ENCODE measurements at places on chromosomes 12 and 14.
A peak's percentile ranks its signal among the peaks of the same experiment; 100 is the strongest.

- DNase-seq, result no peak
Observed at GRCh38 chr12:71393625-71394024, 46.0 kb upstream of the LGR5 start.

DNA sequence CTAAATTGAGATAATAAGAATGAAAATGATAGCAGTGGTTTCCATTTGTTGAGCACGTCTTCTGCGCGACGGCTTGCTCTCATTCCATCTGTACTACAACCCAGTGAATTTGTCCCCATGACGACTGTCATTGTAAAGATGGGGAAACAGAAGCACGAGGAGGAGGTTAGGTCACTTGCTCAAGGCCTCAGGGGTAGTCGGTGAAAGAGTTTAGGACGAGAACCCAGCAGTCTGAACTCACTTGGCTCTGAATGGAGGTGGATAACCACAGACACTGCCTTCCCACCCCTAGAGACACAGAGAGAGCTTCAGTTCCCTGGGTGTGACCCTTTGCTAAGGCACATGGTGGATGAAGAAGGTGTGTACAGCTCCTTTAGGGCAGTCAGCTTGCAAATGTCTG is 30.9 kb upstream of the PLEKHG3 start:
- DNase-seq, result no peak

DNA sequence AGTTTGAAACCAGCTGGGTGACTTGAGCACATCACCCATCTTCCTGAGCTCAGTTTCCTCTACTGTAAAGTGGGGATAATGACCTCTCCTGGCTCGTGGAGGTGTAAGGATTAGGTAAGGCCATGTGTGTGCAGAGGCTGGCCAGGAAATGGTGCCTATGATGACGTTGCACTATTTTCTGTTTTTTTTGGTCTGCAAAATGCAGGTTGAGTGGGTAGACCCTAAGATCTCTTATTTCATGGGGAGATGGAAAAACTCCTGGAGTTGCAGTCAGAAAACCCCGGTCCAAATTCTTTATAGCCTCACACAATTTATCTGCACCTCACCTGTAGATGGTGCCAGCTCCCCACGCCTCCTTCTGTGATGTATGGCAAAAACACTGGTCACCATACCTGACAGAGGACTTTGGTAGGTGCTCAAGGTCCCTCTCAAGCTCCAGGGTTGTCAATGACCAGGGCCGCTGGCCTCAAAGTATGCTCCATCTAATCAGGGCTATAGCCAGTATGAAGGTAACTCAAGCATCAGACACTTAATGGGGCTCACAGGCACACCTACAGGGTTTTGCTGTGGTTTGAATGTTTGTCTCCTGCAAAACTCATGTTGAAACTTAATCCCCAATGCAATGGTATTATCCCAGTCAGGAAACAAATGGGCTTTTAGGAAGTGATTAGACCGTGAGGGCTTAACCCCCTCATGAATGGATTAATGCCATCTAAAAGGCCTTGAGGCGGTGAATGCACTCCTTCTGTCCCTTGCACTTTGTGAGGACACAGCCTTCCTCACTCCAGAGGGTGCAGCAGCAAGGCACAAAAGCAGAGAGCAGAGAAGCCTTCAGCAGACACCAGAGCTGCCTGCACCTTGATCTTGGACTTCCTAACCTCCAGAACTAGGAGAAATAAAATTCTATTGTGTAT is 17.6 kb downstream of the C14orf132 start:
- no peak for DNase-seq

DNA sequence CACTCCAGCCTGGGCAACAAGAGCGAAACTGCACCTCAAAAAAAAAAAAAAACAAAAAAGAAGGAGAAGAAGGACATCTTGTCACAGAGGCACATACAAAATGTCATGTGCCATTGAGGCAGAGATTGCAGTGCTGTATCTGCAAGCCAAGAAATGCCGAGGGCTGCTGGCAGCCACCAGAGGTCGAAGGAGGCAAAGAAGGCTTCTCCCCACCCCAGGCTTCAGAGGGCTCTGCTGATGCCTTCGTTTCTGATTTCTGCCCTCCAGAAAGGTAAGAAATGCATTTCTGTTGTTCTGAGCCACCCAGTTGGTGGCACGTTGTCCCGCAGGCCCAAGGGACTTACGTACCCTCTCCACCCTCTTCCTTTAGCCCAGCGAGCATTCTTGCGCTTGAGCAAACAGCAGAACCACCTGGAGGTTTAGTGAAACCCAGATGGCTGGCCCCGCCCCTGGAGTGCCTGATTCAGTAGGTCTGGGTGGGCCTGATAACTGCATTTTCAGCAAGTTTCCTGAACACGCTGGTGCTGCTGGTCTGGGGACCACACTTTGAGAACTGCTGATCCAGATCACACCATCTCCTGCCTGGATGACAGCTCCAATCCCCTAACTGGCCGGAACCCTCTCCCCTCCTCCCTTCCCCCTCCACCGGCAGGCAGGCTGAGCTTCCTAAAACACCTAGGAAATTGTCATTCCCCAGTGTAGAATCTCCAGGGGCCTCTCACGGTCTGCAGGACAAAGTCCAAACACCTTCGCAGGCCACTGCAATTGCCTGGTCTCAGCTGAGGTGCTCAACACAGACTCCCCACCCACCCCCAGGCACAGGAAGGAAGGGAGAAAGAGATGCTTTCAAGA is 21.1 kb upstream of the SCARB1 start:
- no peak for DNase-seq

- no peak for DNase-seq
Observed at GRCh38 chr12:108129017-108129812, at the start of gene WSCD2. Gene WSCD2, plus strand, starts transcription at chr12:108129288. Its CDS starts 66,545 bp downstream, at chr12:108195833.

DNA sequence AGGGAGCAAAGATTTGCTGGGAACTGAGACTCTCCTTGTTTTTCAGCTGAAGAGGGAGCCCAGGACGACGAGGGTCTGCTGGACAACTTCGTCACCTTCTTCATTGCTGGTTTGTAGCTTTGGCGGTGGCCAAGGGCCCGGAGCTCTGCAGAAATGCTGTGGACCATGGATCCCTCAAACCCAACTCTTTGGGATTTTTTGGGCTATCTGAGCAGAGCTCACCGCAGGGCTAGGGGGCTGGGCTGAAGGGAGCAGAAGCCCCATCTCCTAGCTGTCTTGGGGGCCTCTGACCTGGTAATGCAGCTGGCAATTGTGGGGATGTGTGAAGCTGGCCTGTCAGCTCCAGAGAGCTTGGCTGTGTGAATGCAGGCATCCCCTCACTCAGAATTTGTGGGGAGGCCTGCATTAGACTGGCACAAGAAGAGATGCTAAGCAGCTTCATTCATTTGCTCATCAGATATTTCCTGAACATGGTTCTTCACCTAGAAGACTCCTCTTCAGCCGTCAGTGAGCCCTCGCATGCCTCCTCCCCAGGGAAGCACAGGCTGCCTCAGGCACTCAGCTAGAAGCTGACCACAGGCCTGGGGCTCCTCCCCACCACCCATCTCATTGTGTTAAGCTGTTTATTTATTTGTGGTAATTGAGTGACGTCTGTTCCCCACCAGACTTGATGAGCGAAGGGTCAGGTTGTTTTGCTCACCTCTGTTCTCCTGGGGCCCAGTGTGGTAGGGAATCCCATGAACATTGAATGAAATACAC is 32.2 kb downstream of the CYP46A1 start:
- peak; percentile 13 for DNase-seq

GRCh38 chr14:102502571-102502970 is 7.0 kb downstream of the ANKRD9 start:
- DNase-seq, result no peak

DNA sequence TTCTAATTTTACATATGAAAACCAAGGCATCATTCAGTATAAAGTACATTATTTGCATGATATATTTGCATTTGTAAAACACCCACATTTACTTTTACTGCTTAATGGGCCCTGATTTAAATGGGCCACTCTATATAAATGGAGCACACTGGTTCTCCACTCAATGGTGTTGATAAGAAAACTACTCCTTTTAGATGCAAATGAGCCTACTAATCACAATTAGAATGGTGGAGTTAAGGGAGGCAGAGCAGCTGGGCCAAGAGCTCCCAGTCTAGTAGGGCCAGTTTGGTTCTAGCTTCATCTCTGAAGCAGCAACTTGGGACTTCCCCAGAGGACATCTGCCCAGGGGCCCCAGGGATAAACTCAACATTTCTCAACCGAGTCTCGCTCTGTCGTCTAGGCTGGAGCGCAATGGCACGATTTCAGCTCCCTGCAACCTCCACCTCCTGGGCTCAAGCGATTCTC is 120.7 kb downstream of the FOXN3 start:
- no peak for DNase-seq

- DNase-seq, result no peak
Observed at GRCh38 chr12:58310368-58310767, 369.0 kb downstream of the ATP23 start.

DNA sequence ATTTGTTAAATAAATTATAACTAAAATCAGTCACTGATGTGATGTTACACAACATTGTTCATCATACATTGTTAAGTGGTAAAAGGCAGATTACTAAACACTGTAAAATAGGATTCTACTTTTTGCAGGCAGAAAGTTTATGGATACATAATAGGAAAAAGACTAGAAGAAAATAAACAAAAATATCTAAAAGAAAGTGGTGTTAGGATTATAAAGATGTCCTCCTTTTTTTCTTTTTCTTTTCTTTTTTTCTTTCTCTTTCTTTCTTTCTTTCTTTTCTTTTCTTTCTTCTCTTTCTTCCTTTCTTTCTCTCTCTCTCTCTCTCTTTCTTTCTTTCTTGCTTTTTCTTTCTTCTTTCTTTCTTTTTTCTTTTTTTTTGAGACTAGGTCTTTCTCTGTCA is 39.6 kb upstream of the HELB start:
- no peak for DNase-seq

DNA sequence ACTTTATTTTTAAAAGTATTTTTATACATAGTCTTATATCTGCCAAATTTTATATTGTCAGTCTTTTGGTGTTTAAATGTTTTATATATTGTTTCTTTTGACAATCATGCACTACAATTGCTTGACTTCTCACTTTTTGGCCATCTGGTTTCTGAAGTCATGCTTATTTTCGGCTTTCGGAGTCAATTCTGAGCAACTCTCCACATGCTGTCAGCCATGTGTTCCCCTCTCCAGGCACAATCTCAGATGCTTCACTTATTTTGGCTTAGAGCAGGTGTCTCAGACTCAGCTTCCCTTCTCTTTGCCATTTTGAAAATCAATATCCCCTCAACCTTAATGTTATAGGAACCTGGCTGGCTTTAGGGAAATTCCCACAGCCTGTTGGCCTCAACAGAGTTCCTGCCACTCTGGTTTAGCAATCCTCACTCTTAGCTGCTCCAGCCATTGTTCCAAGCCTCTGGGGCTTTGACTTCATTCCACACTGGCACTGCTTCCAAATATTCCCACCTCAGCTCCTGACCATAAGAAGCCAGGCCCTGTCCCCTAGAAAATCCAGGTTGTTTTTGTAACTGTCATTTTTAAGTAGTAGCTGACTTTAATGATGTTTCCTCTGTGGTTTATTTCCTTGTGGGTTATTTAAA is 125.5 kb upstream of the FAR2 start:
- no peak for DNase-seq

DNA sequence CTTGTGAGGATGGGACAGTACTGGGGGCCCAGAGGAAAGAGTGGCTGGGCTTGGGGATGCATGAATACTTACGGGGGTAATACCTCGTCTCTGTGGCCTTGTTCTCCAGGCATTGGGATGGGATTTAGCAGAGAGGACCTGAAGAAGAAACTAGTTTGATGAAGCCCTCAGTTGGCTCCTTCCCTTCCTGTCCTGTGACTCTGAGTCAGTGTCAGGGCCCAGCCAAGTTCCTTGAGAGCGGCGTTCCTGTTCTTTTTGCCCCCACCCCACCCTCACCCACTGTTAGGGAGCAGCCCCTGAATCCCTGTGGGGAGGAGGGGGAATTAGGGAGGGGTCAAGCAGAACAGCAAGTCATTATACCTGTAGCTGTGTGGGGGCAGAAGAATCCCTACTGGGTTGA is 5.2 kb upstream of the LRP1-AS start:
- no peak for DNase-seq

- DNase-seq, result no peak
Observed at GRCh38 chr14:71122866-71123565, 215.8 kb downstream of the PCNX1 start.

DNA sequence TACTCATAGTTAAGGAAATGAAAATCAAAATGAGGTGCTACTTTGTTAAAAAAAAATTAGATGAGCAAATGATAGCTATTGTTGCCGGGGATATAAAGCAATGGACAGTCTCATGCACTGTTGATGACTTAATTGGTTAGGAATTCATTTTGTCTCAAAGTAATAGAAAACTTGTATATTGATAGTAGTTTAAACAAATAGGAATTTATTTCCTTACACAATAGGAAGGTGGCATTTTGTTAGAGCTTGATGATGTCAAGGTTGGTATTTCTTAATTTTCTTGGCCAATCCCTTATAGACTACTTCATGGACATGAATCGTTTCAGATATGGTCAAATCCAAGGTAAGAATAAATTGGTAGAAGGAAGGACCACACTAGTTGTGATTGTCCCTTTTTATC is 7.8 kb downstream of the PRPF39 start:
- DNase-seq, result no peak
